ENCODE measurements at places on chromosomes 7 and 10.

GRCh38 chr10:127694580-127695193 is 42.3 kb upstream of the FOXI2 start:
- DNase-seq: no peak

GRCh38 chr7:15781944-15782343 is 95.5 kb upstream of the MEOX2 start:
- no peak for DNase-seq

GRCh38 chr7:105782391-105783042 is 93.9 kb downstream of the ATXN7L1 start:
- no peak for DNase-seq

- no peak for DNase-seq
Measured at GRCh38 chr7:120993553-120994191, 5.2 kb downstream of the CPED1 start.

- no peak for DNase-seq
Measured at GRCh38 chr7:628402-628763, 98.1 kb upstream of the DNAAF5 start.

DNA sequence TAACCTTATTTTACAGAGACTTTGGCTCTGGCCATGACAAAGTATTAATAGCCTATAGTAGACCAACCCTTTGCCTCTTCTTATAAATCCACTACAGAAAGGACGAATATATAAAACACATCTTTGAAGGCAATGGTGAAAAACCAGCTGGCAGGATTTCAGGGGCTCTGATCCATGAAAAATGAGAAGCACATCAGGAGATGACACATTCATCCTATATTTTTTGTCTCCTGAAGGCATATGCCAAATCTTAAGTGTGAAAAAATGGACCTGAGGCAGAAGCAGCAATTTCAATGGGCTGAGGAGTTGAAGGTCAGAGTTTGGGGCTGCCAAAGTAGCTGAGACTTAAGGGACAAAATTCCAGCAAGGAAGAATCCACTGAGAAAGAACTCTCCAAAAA is 14.4 kb downstream of the RNF216 start:
- DNase-seq: no peak

DNA sequence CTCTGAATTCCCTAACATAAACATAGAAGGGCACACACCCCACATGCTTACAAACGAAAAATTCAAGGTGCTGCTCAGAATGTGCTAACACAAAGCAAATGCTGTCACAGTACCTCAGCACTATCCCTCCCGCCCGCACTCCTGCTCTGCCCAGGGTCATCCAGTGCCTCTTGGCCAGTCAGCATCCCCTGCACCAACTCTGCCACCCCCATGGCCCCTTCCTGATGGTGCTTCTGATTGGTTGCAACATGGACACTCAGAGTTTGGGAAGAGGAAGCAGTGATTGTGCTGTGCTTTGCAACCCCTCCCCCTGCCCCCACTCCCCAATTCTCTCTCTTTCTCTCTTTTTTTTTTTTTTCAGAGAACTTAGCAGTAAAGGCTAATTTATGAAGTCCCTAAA is 13.8 kb upstream of the LEP start:
- DNase-seq: no peak

Measured in Right ventricle myocardium inferior (tissue), 1 donor.